8988T (cell line): ENCODE measurements at places on chromosomes 1 and 21.

- DNase-seq = no peak
Observed at GRCh38 chr1:247295746-247296145, 35.9 kb downstream of the ZNF496 start.

DNA sequence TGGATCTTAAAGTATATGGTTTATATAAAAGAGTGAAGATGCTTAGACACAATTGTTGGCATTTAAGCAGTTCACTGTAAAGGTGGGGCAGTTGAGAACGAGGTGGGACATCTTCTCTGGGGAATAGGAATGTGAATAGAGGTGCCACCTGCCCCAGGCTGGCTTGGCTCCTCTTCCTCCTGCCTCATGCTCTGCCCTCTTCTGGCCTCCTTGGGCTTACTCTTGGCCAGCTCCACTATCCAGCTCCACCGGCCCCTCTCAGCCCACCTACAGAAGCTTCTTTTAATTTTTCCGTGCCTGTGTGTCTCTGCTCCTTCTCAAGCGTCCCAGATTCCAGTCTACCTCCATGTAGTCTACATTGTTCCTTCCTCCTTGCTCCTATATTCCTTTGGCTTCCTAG is 122.1 kb downstream of the NUF2 start:
- no peak for DNase-seq

- DNase-seq = no peak
Observed at GRCh38 chr21:34792504-34793089, 123.8 kb downstream of the CLIC6 start.

DNA sequence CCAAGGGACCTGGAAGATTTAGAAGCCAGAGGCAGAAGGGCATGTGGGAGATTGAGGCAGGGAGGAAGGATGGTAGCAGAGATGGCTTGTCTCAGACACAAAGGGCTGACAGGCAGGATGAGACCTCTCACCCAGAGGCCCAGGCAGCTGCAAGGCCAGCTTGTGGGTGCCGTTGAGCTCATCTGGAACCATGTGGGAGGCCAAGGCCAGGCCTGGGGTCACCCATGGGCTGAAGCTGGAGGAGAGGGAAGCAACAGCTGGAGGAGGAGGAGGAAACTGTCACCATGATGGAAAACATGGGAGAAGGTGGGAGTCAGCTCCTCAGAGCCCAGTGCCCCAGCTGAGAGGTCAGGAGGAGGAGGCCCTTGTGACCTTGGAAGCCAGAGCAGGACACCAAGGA is 6.4 kb downstream of the CRABP2 start:
- no peak for DNase-seq

GRCh38 chr1:241675983-241676382 is 23.9 kb downstream of the WDR64 start:
- DNase-seq = no peak
